NCI-H1436 (cell line): ENCODE measurements at places on chromosomes 6 and 20.

- DNase-seq, result no peak
Measured at GRCh38 chr6:116144605-116145004, 18.7 kb upstream of the COL10A1 start.

GRCh38 chr6:139436957-139437348 lies 62.5 kb upstream of the CITED2 start:
- DNase-seq, result no peak

DNA sequence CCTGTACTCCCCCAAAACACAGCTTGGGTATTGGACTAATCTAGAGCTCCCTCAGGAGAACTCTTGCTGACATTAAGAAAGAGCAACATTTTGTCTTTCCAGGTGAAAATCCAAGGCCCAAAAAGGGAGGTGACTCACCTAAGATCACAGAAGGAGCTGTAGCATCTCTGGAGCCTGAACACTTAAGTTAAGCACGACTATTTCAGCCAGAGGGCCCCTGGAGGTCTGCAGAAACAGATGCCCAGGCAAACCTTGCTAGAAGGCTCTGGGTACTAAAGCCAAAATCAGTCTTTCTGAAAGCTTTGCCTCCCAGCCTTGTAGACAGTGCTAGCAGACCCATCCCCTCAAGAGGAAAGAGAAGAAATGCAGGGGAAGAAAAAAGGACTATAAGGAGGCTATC lies 8.8 kb downstream of the EDN1 start:
- DNase-seq, result no peak

- DNase-seq, result no peak
Measured at GRCh38 chr6:159172091-159172491, 2.9 kb downstream of the FNDC1 start.

DNA sequence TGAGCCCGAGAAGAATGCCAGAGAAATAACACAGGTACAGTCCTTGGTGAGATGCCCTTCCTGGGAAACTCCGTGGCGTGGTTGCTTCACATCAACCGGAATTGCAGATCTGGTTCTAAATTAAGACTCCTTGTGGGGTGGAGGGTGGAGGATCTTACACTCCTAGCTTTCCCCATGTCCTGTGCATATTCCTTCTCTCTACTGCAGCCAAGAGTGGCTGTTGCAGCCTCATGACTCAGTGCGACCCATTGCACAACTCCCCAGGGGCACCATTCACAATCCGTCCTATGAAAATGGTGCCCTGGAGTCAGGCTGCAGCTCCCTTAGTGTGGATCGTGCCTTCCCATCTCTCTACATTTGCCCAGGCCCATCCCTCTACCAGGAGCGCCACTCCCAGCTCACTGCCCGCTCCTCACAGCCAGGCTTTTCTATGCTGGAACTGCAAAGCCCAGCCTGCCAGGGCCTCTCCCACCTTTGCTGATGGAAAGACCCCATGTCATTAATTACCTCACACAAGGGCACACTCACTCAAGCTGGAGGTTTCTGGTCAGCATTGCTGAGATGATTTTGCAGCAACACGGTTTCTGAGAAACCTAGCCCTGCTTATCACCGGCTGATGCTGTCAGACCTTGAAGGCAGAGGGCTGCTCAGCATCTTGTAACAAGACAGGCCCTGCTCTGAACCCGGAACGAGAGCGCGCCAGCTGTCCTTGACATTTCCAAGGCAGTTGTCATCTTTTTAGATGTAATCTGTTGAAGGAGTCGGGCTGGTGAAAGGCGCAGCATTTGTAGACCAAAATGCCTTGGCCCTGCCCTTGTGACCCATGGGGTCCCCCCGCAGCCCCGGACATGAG lies 39.7 kb downstream of the SIRPA start:
- DNase-seq, result no peak

DNA sequence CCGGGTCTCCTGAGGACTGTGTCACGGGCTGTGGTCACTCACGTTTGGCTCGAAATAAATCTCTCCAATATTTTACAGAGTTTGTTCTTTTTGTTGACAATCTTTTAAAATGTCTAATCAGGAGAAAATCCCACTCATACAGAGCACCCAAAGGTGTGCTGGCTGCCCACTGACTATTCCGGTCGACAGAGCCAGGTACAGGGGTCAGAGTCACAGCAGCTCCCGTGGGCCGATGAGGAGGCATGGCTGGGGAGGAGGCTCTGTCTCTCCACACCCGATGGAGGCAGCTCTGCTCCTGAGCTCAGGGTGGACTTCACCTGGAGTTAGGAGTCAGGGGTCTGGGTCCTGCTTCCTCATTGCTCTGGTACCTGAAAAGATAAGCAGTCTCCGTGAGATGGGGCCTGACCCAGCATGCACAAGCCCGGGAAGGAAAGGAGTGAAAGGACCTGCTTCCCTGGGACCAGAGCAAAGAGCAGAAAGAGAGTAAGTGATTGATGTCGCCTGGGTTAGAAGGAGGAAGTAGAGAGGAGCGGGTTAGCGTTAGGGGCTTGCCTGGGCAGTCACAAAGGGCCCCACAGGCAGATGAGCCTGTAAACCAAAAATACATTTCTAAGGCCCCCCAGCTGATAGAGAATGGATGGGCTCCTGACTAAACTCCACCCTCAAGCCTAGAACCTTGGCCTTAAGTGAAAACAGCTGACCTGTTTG lies 53.5 kb upstream of the UNC93A start:
- no peak for DNase-seq

- DNase-seq, result no peak
Measured at GRCh38 chr6:56850626-56851025, 104.3 kb upstream of the BEND6 start.

DNA sequence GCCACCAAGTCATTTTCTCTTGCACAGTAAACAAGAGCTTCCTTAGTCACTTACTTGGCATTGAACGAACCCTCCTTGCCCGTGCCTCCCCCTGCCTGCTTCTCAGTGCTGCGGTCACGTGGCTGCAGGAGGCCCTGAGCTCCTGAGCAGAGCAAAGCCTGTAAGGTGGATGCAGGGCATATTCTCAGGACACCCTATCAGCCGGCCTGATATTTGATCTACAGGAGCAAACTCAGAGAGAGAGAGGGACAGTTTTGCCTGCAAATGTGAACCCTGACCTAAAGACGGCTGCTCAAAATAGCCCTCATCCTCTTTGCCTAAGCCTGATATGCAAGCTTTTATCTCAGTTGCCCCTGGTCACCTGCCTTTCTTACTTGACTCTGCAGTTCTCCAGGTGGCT lies 93.0 kb upstream of the POPDC3 start:
- no peak for DNase-seq

DNA sequence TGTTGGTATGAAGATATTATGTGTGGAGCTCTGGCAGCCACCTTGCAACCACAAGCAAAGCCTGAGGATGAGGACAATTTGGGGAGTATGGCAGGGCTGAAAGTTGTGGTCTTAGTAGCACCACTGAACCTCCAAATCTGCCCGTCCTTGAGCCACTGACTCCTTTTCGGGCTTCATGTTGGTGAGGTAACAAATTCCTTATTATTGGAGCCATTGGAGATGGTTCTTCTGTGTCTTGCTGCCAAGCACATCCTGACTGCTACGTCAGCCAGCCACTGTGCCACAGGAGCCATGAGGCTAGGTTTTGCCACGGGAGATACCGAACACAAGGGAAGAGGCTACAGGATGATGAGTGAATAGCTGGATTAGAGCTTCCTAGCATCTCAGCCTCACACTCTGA lies 201.6 kb downstream of the BMP7 start:
- no peak for DNase-seq

DNA sequence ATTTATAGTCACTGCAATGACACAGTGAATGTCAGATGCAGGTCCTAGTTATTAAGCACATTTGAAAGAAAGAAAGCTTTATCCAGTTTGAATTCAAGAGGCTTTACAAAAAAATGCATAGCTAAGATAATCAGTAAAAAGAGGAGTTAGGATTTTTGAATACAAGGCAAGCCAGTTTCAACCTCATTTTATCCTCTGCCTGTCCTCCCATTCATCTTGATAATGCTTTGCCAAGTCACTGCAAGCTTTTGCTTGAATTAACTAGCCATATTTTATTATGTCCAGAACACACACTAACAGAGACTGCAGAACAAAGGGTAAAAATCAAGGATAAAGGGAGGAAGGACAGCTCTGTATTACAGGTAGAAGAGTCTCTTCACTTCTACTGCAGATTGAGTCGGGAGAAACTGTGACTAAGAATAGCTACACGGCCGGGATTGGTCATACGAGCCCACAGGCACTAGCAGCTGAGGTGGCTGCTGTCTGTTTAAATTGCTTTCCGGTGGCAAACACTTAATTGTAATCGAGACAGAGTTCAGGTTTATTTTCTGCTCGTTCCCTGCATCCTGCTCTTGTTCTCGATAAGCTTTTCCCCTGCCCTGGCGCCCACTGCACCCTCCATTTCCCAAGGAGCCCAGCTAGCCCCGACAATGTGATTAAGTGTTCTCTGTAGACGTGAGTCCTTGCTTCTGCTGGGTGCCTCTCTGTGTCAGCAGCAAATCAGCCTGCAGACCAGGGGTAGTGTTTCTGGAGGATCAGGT lies 30.5 kb upstream of the AKAP12 start:
- DNase-seq, result peak; percentile 32

DNA sequence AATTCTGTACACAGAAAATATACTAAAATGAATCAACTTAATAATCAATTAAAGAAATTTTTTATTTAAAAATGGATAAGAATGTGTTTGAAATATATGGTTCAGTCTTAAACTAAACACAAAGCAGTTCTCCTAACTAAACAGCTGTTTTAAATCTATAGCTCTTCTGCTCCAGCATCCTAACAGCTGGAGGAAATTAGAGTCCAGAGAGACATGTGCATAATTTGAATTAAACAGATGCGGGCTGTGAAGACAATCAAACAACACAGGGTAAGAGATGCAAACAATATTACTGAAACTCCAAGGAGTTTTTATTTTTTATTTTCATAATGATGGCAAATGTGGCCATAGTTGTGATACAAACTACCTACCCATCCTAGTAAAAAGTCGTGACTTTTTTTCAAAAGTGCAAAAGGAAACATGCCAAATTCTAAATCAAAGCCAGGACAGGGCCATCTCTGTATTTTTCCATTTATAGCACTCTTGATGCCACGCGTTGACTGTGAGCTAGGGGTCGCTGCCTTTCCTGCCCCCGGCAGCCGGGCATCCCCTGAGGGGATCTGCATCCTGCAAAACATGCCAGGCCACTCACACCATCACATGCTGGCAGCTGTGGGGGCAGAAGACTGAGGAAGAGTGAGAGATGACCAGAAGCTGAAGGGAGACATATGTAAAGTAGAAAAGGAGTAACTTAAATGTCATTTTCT lies 310.6 kb downstream of the PRKN start:
- no peak for DNase-seq

- DNase-seq, result no peak
Measured at GRCh38 chr6:107823047-107823557, 1.0 kb downstream of the SCML4 start.

- no peak for DNase-seq
Measured at GRCh38 chr6:97850458-97851212, 567.6 kb upstream of the MMS22L start.

GRCh38 chr6:40349123-40349900 lies 237.9 kb downstream of the LRFN2 start:
- DNase-seq, result no peak

DNA sequence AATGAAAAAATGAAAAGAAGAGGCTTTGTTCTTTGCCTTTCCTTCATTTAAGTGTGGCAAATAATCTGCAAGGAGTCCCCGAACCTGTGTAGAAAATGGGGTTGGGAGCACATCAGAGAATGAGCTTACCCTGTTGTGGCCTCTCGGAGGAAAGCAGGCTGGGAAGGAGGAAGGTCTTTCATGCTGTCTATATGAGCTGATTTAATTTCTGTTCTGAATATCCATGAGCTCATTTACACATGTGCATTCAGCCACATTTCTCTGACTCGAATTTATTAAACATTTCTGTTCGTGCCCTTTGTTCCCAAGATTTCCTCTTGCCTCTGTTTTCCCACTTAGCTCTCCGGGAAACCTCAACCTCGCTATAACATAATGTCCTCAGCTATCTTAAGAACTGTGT lies 584.4 kb upstream of the CDH4 start:
- DNase-seq, result no peak

DNA sequence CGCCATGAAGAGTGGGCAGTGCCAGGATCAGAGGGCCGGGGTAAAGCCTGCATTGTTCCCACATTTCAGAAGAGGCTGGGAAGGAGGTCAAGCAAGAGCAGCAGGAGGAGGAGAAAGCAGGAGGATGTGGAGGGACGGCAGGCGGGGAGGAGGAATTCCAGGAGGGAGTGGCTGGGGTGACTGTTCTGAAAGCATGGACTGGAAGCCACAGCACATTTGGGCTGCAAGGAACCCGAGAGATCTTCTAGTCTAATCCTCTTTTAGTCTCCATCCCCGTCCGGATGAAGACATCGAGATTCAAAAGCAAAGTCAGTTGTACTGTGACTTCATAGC lies 76.9 kb downstream of the FAM50B start:
- no peak for DNase-seq

DNA sequence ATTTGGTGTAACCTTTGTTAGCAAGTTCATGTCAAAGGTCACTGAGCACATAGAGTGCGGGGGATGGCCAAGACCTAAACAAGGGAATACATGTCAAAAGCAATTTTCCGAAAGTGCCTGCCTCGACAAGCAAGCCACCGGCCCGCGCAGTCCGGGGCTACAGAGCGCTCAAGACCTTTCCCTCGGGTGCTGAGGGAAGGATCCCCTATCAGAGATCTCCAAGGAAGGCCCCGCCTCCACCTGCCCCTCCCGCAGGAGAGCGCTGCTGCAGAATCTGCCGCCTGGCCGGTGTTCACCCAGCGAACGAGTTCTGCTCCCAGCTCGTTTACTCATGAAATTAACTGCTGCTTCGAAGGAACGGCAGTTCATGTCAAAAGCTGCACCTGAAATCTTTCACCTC lies 252.7 kb downstream of the BMP7 start:
- no peak for DNase-seq

DNA sequence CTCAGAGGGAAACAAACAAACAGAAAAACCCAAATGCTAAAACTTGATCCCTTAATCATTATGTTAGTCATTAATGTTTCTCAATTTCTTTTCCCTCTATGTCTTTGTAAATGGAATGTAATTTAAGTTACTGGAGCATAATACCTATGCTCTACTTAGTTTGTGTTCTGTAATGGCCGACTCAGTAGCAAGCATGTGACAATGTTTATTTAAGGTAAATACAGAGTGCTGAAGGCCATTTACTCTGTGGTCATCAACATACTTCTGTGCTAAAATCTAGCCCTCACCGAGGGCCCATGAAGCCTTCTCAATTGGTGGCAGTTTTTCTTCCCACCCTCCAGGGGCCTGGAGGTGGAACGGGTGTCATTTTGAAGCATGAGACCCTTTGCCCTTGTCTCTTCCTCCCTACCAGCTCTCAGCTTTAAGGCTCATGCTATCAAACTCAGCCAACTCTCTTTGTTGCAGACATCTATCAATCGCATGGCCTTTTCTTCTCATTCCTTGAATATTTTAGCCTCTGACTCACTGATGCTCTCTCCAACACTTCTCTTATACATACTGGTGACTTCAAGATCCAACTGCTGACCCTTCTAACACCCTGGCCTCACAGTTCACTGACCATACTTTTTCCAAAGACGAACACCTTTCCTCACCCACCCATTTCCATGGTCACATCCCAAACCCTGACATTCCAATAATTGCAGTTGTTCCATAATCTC lies 48.2 kb downstream of the STX7 start:
- no peak for DNase-seq

GRCh38 chr6:32962213-32962826 lies 6.1 kb upstream of the BRD2 start:
- DNase-seq, result no peak
